Left lobe of liver (tissue), 2 donors: ENCODE measurements at places on chromosomes 2 and 18. TPM values are rescaled to one million over a fixed set of nuclear protein-coding genes. Genes with fewer than 3 reads are reported as not detected.

GRCh38 chr2:18346344-18346743, 214.1 kb downstream of the RDH14 start:
- DNase-seq = no peak

- no peak for DNase-seq
These were observed 65.9 kb upstream of the AFF3 start for GRCh38 chr2:100208141-100208770.

GRCh38 chr2:148971547-148971946, 67.0 kb upstream of the LYPD6B start:
- DNase-seq = no peak

GRCh38 chr18:12895014-12895413, 11.0 kb upstream of the PTPN2 start:
- no peak for DNase-seq

DNA sequence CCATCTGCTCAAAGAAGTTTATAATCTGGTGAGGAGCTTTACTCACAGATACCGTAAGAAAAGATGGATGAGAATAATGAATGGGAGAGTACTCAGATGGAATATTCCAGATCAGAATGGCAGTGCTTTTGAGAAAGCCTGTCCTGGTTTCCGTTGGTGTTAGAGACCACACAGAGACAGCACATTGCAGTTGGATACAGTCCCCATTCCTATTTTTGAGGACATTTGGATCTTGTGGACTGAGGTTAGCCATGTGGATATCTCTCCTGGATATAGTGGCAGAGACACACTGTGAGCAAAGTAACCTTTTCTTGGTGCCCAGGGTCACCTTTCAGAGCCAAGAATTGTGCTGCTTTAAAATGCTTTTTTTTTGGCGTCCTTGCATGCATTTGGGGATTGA, 63.7 kb downstream of the TANC1 start:
- no peak for DNase-seq

- DNase-seq = no peak
These were observed 178.2 kb upstream of the ATP5MC3 start for GRCh38 chr2:175359710-175360109.

- no peak for DNase-seq
These were observed 14.9 kb downstream of the TYW5 start for GRCh38 chr2:199940373-199940772.

GRCh38 chr2:54419388-54419787, 36.7 kb upstream of the SPTBN1 start:
- no peak for DNase-seq

GRCh38 chr2:96138179-96139145, at the start of gene ASTL:
TSS of gene ASTL (minus strand) at chr2:96138502. CDS start at chr2:96138436, 66 bp downstream.
- DNase-seq = no peak

DNA sequence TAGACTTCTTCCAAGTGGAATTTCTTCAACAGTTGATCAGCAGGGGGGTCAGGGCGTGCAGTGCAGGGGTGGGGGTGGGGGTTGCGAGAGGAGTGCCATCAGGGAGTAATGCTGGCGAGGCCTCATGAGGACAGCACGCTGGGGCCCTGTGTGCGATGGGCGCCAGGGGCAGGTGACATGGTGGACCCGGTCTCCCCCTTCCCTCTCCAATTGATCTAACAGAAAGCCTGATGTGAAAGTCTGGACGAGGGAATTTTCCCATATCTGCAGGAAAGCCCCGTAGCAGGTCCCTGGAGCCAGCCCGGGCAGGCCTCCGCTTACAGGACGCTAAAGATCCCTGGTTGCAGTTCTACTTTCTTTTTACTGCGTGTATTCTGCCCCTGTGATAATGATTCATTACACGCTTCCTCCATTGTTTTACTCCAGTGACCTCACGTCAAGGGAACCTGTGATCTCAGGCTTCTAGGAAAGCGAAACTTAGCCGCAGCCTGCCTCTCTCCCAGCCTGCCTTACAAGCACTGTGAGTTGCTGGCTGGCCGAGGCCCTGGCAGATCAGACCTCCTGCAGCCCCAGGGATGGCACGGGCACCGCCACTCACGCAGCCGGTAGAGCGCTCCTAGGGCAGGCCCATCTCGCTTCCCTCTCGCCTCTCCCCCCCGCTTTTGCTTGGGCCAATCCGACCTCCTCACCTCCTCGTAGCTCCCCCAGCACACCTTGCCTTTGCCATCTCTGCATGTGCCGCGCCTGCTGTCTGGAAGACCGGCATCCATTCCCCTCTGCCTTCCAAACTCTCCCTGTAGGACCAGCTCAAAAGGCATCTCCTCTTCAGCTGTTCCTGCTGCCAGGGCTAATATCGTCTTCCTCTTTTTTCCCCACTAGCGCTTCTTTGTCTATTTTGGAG, 19.2 kb downstream of the NEURL3 start:
- peak; percentile 67 for DNase-seq

GRCh38 chr2:177031438-177032180, 181.0 kb upstream of the HNRNPA3 start:
- no peak for DNase-seq

FAM110C gene
- total RNA-seq = 6.7 TPM

- DNase-seq = no peak
These were observed 282.8 kb downstream of the AGPS start for GRCh38 chr2:177675350-177675821.

- DNase-seq = no peak
These were observed 2.8 kb upstream of the HAT1 start for GRCh38 chr2:171919453-171919852.

CTIF gene
- 74.4 TPM for total RNA-seq

- DNase-seq = no peak
These were observed 35.9 kb downstream of the SPRED2 start for GRCh38 chr2:65396348-65397026.
